ENCODE measurements at places on chromosomes 5 and 9.

- no peak for DNase-seq
Observed at GRCh38 chr5:121984250-121984649, 22.5 kb downstream of the SRFBP1 start.

GRCh38 chr9:136292591-136293448 lies 11.1 kb downstream of the CCDC187 start:
- DNase-seq: no peak

GRCh38 chr5:52607227-52607824 lies 180.4 kb upstream of the ITGA1 start:
- DNase-seq: no peak

- DNase-seq: no peak
Observed at GRCh38 chr5:72468024-72468423, 39.2 kb downstream of the ZNF366 start.

DNA sequence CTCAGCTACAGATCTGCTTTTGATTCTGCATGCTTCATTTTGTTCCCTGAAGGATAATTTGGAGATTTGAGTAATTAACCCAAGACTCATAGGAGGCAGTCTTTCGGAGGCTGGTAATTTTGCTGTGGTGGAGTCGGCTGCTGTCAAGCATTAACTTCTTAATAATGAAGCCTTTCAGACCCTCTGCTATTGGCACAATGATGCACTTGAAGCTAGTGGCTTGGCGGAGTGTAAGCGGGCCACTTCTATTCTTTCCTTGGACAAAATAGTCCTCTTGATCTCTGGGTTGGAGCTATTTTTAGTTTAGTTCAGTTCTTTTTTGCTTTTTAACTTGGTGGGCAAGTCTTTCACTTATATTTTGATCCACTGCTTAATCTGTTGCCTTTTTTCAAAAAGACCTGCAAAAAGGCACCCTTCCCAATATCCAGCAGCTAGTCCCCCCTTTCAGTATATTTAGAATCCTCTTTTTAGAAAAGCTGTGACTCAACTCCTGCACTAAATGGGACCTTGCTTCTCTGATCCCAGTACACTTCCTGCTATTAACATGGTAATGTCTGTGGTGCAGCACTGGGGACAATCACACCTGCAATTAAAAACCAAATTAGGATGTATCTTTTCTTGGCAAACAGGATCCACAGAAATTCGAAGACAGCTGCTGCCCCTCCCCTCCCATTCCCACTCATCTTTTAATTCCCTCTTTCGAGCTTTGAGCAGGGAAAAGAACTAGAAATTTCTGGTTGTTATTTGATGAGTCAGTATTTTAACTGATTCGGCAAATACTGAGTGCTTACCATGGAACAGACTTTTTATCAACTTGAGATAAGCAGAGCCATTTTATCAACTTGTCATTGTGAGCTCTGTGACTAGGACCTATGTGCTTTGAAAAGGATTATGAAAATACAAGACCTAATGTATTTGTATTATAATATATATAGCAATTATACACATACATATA lies 169.4 kb upstream of the ANKRD55 start:
- no peak for DNase-seq

DNA sequence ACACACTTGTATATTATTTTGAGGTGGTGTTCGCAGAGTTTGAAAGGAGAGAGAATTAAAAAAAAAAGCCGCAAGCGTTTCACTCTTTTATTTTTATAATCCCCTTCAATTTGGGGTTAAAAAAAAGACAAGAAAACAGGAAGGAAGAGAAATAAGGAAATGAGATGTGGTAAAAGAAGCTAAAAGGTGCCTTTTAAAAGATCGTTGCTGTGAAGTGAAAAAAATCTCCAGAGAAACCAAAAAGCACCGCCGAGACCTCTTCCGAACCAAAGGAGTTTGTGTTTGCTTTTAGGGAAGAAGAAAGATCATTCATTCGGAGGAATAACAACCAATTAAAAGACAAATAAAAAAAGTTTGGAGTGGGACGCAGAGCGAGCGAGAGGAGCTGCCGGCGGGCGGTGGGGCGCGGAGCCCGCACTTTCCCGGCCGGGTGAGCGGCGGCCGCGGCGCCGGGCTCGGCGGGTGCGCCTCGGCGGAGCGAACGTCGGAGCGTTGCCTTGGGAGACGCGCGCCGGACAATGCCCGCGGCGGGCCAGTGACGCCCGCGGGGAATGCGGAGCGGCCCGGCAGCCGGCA lies 355 bp downstream of the TLE4 start:
- no peak for DNase-seq

GRCh38 chr9:4126184-4126865 lies 173.5 kb downstream of the GLIS3 start:
- no peak for DNase-seq

Data from omental fat pad (tissue), 4 donors.